Right cardiac atrium (tissue), 5 donors: ENCODE measurements at places on chromosomes 7 and 10. TPM values are rescaled to one million over a fixed set of nuclear protein-coding genes. Genes with fewer than 3 reads are reported as not detected.

The CPXM2 gene
- polyA plus RNA-seq = 2.1 TPM

DNA sequence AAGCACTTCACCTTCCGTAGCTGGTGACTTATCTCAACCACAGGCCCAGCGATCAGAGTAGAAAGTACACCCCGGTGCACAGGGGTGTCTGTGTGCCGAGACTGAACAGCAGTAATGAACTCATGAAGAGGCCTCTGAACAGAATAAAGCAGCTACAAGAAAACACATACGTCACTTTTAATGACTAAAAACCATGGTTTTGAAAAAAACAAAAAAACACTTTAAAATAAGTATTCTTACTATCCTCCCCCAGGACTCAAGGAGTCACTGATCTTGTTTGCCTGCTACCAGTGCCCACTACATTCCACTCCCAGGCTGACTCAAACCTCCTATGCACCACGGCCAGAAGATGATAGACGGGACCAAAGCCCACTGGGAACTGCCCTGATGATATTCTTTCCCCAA lies 53.8 kb downstream of the NCAPG2 start:
- DNase-seq = no peak

The KCNH2 gene
- 132 TPM for polyA plus RNA-seq

- DNase-seq = no peak
Measured at GRCh38 chr10:100485801-100486495, 23.1 kb downstream of the WNT8B start.

The PLAC9 gene
- 78.6 TPM for polyA plus RNA-seq
